ENCODE measurements at places on chromosomes 3 and 15.

GRCh38 chr3:129521611-129522010 is 6.8 kb upstream of the RHO start:
- H3K4me3 ChIP-seq, result no peak overlapping the region
- DNase-seq, result no peak
- no peak overlapping the region for H3K27ac ChIP-seq
- peaks cover 17% of the 10 kb centered on the region for H3K4me1 ChIP-seq

GRCh38 chr3:71104121-71104541 is 479.4 kb downstream of the FOXP1 start:
- H3K27ac ChIP-seq, result peak overlapping the region; percentile 71
- H3K36me3 ChIP-seq, result peaks cover 86% of the 10 kb centered on the region
- peaks cover 95% of the 10 kb centered on the region for H3K4me1 ChIP-seq
- no peak for DNase-seq

GRCh38 chr3:146195605-146196004 is 34.6 kb upstream of the PLOD2 start:
- no peaks in the 10 kb centered on the region for H3K36me3 ChIP-seq
- no peak overlapping the region for H3K4me3 ChIP-seq
- H3K27ac ChIP-seq, result no peak overlapping the region

- peaks cover 63% of the 10 kb centered on the region for H3K4me1 ChIP-seq
- peak overlapping the region; percentile 76 for H3K27ac ChIP-seq
- peaks cover 6% of the 10 kb centered on the region for H3K36me3 ChIP-seq
- peaks cover 3% of the 10 kb centered on the region for H3K27me3 ChIP-seq
- peak overlapping the region; percentile 91 for H3K4me3 ChIP-seq
These were observed 1.9 kb downstream of the EHD4 start for GRCh38 chr15:41970456-41970855.

GRCh38 chr15:72737723-72738122 is 45.8 kb downstream of the ADPGK start:
- peaks cover 77% of the 10 kb centered on the region for H3K36me3 ChIP-seq
- no peak for DNase-seq
- H3K27me3 ChIP-seq, result no peaks in the 10 kb centered on the region
- no peak overlapping the region for H3K4me3 ChIP-seq
- peaks cover 23% of the 10 kb centered on the region for H3K4me1 ChIP-seq

GRCh38 chr3:100401674-100402041 is 319 bp downstream of the LNP1 start:
- peak overlapping the region; percentile 96 for H3K4me3 ChIP-seq
- no peak for DNase-seq
- peaks cover 11% of the 10 kb centered on the region for H3K36me3 ChIP-seq
- peak overlapping the region; percentile 95 for H3K27ac ChIP-seq
- no peaks in the 10 kb centered on the region for H3K27me3 ChIP-seq
